ENCODE measurements at places on chromosomes 1 and 21. TPM values are rescaled to one million over a fixed set of nuclear protein-coding genes. Genes with fewer than 3 reads are reported as not detected.

Gene TACSTD2
- not detected for total RNA-seq

Gene RBM8A
- 206 TPM for total RNA-seq

Gene PDE9A
- total RNA-seq, result 58.7 TPM

Gene PRMT6
- total RNA-seq, result 16.8 TPM

Gene NUF2
- total RNA-seq, result 5.8 TPM

Gene CHI3L2
- not detected for total RNA-seq

Gene LCK
- total RNA-seq, result 0.37 TPM

Data from glutamatergic neuron (in vitro differentiated cells).